GM23248 (cell line): ENCODE measurements at places on chromosomes 7 and 10. TPM values are rescaled to one million over a fixed set of nuclear protein-coding genes. Genes with fewer than 3 reads are reported as not detected.

LRIT2 gene
- polyA plus RNA-seq: not detected in 2 replicates

DNA sequence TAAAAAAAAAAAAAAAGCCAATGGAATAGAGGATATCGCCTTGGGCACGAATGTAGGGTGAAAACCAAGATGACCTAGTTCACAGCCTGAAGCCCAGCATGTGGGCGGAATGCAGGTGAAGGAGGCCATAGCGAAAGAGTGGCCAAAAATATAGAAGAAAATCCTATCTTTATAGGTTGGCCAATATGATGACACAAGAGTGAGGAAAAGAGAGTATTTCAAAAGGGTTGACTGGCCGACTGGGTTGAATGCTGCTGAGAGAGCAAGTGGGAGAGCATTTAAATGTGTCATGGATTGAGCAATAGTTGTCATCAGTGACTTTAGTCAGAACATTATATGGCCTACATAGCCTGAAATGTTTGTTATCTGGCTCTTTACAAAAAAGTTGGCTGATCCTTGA, 17.2 kb upstream of the GLI3 start:
- peak; percentile 92 for DNase-seq

DNA sequence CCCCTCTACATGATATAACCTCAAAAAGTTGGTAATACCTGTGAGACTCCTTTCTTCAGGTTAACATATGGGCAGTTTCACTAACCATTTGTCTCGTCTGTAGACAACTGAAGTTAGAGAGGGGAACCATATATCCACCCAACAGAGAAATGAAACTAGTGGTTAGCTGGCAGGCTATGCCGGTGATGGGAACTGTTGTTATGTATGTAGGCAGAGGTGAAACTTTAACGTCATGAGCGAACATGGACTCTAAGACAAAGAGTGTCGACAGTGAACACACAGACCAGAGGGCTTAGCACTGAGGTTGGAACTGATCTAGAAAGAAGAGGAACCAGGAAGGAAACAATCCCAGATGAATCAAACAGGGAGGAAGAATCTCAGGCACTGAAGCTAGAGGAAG, 112.4 kb downstream of the ELMO1 start:
- no peak for DNase-seq

TMEM213 gene
- polyA plus RNA-seq: not detected in 2 replicates

IRF5 gene
- 0.14 and 0.16 TPM in 2 replicates for polyA plus RNA-seq

GRCh38 chr7:159136846-159137245, 7.8 kb downstream of the VIPR2 start:
- no peak for DNase-seq

DNA sequence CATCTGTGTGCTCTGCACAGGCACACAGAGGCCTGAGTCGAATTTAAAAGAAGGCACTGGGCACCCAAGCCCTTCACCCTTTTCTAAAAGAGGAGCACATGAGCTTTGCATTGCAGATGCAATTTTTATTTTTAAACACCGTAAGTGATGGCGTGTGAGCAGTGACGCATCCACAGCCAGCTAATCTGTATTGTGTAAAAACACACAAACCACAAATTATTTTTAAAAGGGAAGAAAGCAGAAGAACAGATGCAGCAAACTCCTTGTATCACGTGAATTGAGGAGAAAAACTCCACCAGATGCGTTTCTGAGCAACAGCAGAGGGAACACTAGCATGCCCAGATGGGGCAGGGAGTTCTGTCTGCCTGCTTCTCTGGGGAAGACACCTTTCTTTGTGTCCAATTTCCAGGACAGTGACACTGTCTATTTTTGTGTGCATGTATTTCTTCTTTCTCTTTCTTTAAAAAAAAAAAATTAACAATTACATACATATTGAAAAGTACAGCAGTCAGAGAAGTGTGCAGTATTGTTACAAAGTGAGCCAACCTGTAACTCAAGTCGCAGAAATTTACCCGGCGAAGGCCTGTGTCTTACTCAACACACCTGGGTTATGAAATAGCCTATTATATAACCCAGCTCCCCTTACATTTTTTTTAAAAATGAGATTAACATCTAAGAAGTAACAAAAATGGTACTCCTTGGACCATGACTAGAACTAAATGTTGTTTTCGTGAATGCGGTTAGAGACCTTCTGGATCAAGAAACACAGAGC, 39.2 kb downstream of the EEPD1 start:
- peak; percentile 93 for DNase-seq

CCT6A gene
- 137 and 148 TPM in 2 replicates for polyA plus RNA-seq

GRCh38 chr7:96017877-96018276, 245.5 kb downstream of the DYNC1I1 start:
- DNase-seq: no peak

DNA sequence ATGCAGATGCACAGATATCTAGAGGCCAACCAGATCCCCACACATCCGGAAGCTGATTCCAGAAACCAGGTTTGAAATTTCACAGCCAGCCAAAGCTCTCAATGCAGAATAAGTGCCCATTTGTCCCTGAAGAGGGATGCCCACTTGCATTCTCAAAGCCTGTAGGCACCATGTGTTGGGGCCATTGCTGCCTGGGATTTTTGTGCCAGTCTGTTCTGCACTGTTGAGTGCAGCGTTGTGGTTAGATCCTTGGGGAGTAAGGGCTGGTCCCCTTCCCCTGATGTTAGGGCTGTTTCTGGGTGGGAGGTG, 62.4 kb downstream of the EEPD1 start:
- DNase-seq: no peak

DNA sequence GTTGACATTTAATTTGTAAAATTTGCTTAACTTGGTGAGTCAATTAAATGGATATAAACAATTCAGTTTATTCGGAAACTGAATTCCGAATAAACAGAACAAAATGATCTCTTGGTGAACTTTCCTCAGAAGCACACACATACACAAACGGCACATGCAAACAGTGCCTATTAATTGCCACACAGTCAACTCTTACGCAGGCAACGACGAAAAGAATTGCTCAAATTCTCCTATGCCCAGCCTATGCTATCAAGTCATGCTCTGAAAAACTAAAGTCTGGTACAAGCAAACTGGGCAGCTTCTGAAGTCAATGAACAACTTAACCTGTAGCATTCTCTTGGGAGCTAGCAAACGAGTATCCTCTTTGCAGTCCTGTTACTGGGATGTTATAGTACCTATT, 38.8 kb upstream of the ASL start:
- DNase-seq: no peak

GRCh38 chr7:16430133-16430532, 8.8 kb upstream of the CRPPA start:
- peak; percentile 46 for DNase-seq

DNA sequence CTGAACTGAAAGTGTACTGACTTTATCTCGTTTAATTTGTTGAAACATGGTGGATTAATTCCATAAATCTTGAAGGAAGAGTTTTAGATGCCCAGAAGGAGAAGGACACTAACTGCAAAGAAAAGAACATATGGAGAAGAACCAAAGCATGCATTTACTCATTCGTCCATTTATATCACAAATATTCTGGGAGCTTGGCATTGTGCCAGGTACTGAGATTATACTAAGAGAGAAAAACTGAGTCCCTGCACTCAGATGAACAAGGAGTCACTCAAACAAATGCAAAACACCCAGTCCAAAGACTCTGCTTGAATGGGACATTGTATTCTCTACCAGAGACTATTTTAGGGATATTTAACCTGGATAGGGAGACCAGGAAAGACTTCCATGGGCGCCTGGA, 588.0 kb upstream of the MGMT start:
- no peak for DNase-seq

GRCh38 chr10:131553121-131553520, 241.6 kb upstream of the TCERG1L start:
- DNase-seq: no peak

CHST3 gene
- 10.4 and 10.7 TPM in 2 replicates for polyA plus RNA-seq

HTRA1 gene
- polyA plus RNA-seq: 220 and 303 TPM in 2 replicates

DNA sequence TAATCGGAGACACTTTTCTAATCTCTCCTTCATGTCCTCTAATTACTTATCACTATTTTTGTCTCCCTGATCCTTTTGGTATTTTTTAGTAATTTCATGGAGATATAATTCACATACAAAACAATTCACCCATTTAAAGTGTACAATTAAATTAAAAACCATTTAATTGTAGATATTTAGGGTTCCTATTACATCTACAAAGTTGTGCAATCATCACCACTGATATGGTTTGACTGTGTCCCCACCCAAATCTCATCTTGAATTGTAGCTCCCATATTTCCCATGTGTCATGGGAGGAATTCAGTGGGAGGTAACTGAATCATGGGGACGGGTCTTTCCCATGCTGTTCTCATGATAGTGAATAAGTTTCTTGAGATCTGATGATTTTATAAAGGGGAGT, 29.0 kb downstream of the GCC1 start:
- DNase-seq: no peak
